Islet precursor cell (in vitro differentiated cells): ENCODE measurements at places on chromosomes 4 and X.

- no peak for DNase-seq
Measured at GRCh38 chr4:128570387-128570975, 239.0 kb upstream of the JADE1 start.

GRCh38 chr4:139815778-139816601, 150.4 kb downstream of the MGST2 start:
- DNase-seq = peak; percentile 87

DNA sequence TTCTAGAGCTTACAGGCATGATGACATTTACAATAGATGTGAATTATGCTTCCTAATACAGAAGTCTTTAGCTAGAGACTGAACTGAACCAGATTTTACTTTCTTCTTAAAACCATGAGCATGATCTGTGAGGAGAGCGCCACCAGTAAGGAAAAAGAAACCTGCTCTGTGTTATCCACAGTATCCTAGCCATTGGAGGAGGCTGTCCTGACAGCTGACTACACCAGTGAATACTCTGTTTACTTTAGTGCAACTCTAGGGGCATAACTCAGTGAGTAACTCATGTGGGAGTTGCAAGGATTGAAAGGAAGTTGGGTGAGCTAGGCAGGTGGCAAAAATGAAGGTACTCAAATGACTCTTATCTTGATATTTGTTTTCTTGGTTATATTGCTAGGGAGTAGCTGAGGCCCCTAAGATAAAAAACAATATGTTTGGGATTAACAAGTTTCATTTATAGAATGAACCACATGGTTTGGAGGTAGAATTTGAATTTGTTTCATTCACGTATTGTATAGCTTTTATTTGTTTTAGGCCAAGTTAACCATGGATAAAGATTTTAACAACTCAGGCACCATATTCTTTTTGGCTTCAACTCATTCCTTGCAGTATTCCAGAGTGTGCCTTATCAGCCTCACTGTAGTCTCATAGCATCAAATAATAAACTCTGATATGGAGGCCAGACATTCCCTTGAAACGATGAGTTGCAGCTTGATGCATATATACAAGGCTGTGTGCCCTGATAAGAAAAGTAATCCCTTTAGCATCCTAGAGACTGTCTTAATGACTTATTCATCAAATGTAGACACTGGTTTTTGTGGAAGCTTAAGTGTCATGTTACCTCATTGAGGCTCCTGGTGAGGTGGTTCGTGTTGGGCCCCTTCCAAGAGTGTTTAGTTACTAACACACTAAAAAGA, 2.5 kb downstream of the BMP3 start:
- no peak for DNase-seq

- DNase-seq = no peak
Measured at GRCh38 chr4:59818656-59819055, 1381.5 kb upstream of the ADGRL3 start.
